ENCODE measurements at places on chromosomes 3 and 15.
A peak's percentile ranks its signal among the peaks of the same experiment; 100 is the strongest.

DNA sequence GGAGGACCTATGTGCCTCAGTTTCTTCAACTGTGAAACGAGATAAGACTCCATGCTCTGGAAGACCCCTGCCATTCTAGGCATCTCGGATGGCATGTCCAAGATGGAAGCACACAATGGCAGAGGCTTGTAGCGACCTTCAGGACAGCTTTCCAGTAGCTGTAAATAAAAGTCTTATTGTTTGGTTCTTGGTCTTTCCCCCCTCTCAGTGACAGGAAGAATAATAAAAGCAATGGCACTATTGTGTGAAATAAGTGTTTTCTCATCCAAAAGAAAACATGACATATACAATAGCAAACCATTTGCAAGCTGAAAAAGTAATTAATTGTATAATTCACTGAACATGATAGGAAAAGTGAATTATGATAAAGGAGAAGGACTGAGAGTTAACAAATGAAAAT lies 32.5 kb upstream of the CD47 start:
- no peak for DNase-seq

DNA sequence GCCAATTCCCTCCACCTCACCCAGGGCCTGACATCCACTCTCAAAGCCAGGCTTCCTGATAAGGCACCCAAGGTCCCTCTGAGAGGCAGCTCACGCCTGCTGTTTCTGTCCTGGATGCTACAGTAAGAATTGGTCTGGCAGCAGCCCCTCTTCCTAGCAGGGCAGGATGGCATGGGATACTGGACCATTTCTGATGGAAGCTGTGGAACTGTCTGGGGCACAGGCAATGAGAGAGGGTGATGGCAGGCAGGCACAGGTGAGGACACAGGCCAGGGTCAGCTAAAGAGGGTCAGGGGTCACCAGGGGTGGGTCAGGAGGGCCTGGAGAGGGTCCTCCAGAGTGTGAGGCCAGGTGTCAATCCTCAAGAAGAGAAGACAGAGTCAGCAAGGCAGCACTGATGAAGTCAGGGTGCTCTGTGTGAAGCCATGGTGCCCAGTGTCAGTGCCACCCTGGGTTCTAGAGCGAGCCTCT lies 41.9 kb upstream of the SLC41A3 start:
- DNase-seq = no peak

DNA sequence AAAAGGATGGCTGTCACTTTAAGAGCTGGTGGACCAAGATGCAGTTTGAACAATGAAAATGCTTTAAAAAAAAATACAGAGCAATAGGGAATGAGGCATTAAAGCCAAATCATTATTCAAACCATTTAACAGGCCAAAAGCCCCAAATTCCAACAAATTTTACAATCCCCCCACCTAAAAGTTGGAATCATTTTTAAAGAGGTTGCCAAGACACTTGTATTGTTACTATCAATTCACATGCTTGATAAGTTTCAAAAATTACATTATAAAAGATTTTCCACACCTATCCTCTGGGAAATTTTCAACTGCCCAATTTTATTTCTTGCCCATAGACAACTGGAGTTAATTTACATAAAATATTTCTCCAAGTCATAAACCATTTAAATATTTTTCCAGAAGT lies 192.3 kb upstream of the ARHGEF26 start:
- no peak for DNase-seq

DNA sequence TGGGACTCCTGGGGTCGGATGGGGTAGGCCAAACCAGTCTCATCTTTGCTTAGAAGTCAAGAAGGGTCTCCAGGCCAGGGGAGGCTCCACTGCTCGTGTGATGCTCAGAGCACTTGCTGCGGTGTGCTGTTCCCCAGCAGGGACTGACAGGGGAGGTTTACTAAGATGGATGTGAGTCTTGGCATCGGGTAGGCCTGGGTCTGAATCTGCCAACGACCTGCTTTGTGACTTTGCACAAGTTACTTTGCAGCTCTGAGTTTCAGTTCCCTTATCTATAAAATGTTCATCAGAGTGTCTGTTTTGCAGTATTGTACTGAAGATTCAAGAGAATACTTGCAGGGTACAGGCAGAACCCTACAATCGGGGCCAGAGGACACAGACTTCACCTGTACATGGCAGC lies 17.3 kb upstream of the CDCP1 start:
- no peak for DNase-seq

- DNase-seq = no peak
These were observed 342.2 kb upstream of the TPRG1 start for GRCh38 chr3:188829576-188829975.

- DNase-seq = no peak
These were observed 38.6 kb upstream of the RAB6B start for GRCh38 chr3:133934073-133934970.

GRCh38 chr3:45555086-45555591 lies 39.4 kb upstream of the LIMD1 start:
- DNase-seq = no peak

DNA sequence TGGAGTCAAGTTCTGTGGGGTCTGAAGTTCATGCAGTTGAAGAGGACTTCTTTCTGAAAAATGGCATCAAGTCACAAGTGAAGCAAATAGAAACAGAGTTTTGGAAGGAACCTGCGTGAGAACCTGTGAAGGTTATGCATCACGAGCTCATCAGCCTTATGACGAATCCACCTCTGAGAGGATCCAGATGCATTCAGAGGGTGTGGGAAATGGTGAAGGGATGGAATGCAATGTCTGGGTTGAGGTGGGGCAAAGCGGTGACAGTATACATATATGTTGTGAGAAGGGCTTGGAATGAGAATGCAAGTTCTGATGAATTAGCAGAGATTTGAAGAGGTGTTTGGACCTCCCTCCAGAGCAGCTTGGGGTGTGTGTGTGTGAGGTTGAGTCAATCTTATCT lies 382.1 kb upstream of the TBL1XR1 start:
- no peak for DNase-seq

DNA sequence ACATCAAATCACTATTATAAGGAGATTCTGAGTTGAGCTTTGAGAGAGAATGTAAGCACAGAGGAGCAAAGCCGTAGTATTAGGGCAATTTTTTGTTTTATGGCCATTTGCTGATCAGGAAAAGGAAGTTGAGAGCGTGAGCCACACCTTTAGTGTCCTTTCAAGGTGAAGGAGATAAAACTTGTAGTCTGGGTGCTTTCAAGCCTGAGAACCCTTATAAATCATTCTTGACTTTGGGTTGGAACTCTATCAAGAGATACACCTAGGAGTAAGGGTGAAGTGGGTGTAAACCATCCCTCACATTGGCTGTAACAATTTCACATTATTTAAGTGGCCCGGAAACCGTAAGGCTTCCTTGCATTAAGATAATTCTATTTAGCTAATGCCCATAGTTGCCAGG lies 122.2 kb downstream of the ATG7 start:
- no peak for DNase-seq

DNA sequence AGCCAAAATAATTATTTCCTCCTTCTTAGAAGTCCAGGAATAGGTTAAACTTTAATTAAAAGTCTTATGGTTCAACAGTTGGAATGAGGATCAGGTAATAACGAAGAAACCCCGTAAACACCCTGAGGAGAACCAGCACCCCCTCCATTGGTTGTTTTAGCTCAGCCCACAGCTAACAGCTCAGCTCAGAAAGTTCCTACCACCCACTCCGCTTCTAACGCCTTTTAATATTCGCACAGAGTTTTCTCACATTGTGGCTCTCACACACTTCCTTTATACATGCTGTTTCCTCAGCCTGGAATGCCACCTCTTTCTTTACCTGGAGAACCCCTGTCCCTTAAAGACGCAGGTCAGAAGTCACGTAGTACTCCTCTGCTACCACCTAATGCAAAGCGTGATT lies 17.0 kb downstream of the CX3CR1 start:
- DNase-seq = no peak

GRCh38 chr3:108487439-108487838 lies 23.0 kb downstream of the MYH15 start:
- no peak for DNase-seq

DNA sequence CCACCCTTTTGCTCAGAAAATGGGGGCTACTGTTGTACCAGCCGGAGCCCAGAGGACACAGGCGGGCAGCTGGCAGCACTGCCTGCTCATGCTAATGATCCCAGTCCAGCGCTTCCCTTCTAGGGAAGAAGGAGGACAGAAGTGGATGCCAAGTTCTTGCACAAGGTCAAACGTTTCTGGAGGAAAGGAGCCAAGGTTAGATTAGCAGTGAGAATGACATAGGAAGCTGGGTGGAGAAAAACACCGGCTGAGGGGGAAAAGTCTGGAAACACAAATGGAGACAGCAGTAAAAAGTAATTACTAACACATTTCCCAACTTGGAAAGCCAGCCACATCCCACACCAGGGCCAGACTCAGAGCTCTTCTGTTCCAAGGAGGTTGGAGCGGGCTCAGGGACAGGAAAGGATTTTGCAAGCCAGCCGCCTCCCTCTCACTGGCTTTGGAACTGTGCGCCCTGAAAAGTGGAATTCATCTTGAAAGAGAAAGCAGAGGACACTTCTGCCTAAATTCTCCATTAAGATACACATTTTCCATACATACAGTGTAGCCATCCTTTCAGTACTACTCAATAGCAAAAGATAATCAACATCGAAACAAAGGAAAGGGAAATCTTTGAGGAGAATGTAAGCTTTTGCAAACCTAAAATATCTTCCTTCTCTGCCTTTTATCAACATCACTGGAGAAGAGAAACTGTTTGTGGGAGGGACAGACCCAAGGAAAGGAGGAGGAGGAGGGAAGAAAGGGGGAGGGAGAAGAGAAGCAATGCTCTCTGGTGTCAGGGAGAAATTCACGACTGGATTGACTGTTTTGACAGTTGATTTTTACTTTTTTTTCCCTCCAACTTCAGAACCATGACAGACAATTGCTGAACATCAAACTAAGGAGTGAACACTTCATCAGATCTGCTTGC lies 133.6 kb downstream of the CD47 start:
- peak; percentile 92 for DNase-seq

DNA sequence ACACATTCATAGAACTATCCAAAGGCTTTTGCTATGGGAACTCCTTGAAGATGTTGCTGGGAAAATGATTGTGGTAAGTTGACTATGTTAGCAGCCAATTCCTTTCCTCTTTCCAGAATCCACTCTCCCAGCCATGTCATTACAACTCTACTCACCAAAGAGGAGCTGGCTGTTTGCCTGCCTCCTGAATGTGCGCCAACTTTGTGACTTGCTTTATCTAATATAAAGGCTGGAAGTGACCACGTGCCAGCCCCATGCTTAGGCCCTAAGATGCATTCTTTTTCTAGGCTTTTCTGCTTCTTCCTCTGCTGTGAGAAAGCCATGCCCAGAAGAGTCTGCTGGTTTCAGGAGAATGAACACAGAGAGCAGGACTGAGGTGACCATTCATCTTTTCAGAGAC lies 182.2 kb downstream of the GABRB3 start:
- DNase-seq = no peak

GRCh38 chr15:26103002-26103404 lies 239.9 kb upstream of the ATP10A start:
- DNase-seq = no peak

DNA sequence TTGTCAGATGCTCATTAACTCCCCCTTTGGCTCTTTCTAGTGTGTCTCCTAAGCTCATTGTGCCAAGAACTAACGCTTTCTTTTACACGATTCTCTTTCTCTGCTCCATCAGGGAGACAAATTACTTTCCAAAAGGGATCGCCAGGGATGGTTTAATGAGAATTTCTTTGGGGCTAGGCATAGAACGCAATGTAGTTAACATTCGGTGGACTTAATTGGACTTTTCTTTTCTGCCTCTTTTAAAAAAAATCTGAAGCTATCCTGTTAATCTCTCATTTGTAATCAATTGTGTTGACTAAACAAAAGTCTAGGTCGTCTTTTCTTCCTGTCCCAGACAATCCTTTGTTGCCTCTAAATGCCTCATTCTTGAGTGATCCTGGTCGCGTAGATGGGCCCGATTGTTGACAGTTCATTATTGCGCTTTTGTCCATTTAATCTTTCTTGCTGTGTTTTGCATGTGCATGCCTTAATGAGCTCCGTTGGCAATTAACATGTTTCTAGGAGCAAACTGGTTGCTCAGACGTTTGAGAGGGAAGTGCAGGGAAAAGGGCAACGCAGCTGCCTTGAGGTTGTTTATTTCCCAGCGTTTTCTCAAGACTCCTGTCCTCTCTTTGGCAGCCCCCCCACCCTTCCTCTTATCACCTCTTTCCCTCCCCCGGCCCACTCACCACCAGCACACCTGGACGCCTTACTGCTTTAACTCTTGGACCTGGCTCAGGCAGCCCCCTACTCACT lies 7.8 kb downstream of the FEZF2 start:
- no peak for DNase-seq

GRCh38 chr3:4356546-4357410 lies 53.6 kb downstream of the SETMAR start:
- DNase-seq = no peak

GRCh38 chr3:144516589-144516988 lies 545.0 kb downstream of the DIPK2A start:
- no peak for DNase-seq

DNA sequence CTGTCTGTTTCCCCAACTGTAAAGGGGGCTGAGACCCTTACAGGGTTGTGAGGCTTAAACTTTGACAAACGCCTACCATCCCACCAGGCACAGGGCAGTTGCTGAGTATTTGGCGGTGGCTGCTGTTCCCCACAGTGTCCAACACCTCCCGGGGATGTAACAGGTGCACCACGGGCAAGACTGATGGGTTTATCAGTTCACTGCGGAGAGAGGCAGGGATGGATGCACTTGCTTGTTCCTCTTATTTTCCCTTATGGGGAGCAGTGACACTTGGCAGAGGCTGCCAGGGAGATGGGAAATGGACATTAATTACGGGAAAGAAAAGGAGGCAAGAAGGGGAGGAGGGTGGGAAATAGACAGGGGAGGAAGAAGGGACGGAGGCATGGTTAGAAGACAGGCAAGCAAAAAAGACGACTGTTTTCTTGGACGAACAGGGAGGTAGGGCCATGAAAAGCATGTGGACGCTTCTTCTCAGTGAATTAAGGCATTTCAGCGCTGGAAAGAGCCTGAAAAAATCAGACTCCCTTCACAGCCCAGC lies 16.6 kb upstream of the ADIPOQ start:
- DNase-seq = no peak

DNA sequence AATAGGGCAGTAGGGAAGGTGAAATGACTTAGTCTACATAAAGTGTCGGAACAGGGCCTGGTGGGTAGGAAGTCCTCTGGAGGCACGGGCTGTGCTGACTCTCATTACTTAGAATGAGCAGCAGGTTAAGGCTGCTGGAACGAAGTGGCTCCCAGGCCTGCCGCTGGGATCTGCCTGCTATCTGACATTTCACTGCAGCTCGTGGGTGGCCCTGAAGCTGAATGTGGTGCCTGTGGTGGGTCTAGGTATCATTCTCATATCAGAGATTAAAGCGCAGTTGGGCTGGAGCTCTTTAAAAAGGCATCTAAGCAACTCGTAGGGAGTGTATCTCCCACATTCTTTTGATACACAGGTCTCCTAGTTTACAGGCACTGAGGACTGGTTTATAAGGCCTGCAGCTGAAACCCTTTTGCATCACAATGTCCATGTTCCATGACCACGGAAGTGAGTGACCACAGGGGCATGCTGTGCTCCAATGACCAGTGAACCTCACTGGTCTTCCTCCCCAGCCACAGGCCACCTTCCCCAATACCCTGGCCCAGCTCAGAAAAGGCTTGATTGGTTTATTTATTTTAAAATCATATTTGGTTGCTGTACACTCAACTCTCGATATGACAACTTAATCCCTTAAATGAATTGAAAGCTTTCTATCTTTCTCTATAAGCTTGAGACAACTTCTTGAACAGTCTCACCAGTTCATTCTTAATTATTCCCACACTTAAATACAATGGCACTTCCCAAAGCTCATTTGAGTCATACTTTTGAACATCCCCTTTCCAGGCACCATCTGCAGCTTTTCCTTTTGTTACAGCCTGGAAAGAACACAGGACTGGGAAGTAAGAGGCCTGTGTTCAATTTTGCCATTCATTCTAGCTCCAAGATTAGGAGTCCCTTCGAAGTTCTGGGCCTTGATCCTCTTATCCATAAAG lies 19.0 kb downstream of the ADAMTS9 start:
- no peak for DNase-seq

- peak; percentile 64 for DNase-seq
These were observed 3.8 kb downstream of the PKM start for GRCh38 chr15:72227192-72227586.

Data from GM04503 (cell line).